ENCODE measurements at places on chromosomes 2 and 18.
A peak's percentile ranks its signal among the peaks of the same experiment; 100 is the strongest.

GRCh38 chr2:201813996-201814760, 7.8 kb downstream of the CDK15 start:
- DNase-seq: no peak

- DNase-seq: no peak
Observed at GRCh38 chr18:36812678-36813077, 16.1 kb downstream of the TPGS2 start.

DNA sequence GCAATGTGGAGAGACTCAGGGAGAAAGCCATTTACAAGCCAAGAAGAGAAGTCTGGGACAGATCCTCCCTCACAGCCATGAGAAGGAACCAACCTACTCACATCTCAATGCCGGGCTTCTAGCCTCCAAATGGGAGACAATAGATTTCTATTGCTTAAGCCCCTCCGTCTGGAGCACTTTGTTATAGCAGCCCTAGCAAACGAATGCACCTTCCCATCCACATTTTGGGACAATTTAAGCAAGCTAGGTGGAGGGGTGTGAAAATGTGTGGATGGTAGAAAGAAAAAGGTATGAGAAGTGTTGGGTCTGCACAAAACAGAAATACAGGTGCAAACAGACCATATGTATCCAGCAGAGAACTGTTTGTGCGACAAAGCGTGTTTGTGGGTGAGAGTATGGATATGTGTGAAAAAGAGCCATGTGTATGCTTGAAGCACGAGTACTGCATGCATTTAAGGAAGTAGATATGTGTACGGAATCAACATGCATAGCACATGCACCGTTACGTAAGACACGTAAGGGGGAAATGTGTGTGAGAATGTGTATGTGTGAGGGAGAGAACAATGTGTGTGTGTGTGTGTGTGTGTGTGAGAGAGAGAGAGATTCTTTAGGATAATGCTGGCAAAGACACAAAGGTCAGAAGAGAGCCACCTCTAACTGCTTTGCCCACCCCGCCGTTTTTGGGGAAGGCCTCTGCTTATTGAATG, 13.1 kb upstream of the E2F6 start:
- DNase-seq: no peak

DNA sequence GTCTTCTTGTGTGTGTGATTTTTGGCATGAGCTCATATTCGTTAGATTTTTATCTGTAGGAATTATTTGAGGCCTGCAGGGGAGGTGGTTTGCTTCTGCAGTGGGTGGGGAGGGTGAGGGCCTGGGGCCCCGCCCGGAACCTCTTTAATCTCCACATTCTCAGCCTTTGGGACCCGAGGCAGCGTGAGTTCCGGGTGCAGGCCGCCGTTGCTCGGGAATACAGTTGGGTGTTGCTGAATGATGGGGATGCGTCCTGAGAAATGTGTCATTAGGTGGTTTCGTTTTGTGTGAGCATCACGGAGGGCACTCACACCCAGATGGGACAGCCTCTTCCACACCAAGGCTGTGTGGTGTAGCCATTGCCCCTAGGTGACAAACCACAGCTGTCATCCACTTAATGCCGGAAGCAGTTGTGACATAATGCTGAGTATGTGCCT, 13.7 kb upstream of the GAL3ST2 start:
- no peak for DNase-seq

GRCh38 chr2:165248238-165248637, 9.0 kb downstream of the SCN2A start:
- DNase-seq: no peak

DNA sequence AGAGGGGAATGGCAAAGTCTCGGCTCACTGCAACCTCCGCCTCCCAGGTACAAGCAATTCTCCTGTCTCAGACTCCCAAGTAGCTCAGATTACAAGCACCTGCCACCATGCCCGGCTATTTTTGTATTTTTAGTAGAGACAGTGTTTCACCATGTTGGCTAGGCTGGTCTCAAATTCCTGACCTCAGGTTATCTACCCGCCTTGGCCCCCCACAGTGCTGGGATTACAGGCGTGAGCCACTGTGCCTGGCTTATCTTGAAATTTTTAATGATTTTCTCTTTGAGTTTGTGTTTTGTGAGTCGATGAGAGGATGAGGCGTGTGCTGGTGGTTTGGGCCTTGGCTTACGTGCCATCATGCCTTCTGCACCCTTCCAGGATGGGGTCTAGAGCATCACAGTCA, 101.3 kb upstream of the ST3GAL5 start:
- DNase-seq: no peak

DNA sequence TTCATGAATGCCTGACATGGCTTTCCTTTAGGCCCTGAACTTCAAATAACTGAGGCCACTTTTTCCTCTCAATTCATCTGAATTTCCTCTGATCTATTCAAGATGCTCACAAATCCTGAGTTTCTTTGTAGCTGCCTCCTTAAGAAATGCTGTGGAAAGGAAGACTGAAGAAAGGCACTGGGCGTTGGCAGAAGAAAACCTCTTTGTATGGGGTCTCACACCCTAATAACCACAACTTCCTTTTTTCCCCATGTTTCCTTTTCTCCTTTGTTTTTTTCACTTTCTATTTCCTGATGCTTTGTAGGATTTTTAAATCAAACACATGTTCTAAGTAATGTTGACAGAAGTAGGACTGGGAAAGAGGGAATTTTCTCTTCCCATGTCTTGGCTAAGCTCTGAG, 447.4 kb downstream of the CMPK2 start:
- no peak for DNase-seq

- no peak for DNase-seq
Observed at GRCh38 chr2:37181726-37182684, 6.5 kb downstream of the SULT6B1 start.

DNA sequence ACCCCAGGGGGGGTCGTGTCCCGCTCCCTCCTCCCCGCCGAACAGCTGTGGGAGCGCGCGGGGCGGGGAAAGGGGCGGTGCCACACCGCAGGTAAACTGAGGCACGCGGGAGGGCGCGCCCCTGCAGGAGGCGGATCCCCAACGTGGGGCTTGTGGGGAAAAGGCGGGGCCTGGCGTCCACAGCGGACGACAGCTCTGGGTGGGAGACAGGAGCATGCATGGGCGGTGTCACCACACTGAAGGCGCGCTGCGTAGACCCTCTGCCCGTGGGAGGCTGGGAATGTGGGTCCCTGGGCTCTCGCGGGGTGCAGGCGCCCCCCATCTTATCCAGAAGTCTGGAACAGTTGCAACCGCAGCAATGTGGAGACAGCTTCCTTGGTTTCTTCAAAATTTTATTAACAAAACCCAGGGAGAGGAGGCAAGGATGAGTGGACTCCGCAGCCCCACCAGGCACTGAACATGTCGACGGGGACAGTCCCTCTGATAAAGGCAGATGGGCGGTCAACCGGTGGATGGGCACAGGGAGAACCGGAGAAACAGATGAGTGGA, 723 bp upstream of the MBD1 start:
- DNase-seq: no peak

DNA sequence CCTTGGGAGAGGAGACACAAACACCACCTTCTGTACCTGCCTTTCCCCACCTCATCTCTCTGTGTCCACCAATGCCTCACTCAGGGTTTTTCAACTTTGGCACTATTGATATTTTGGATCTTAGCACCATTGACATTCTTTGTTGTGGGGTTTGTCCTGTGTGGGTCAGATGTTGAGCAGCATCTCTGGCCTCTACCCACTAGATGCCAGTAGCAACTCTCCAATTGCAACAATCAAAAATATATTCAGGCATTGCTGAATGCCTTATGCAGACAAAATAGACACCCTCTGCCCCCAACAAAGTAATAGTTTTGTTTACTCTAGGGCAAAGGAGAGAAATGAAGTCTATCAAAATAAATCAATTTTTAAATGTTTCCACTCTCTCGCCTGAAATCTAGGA, 1384.3 kb upstream of the NXPH2 start:
- no peak for DNase-seq

- DNase-seq: no peak
Observed at GRCh38 chr2:58197894-58198293, 43.2 kb downstream of the FANCL start.

DNA sequence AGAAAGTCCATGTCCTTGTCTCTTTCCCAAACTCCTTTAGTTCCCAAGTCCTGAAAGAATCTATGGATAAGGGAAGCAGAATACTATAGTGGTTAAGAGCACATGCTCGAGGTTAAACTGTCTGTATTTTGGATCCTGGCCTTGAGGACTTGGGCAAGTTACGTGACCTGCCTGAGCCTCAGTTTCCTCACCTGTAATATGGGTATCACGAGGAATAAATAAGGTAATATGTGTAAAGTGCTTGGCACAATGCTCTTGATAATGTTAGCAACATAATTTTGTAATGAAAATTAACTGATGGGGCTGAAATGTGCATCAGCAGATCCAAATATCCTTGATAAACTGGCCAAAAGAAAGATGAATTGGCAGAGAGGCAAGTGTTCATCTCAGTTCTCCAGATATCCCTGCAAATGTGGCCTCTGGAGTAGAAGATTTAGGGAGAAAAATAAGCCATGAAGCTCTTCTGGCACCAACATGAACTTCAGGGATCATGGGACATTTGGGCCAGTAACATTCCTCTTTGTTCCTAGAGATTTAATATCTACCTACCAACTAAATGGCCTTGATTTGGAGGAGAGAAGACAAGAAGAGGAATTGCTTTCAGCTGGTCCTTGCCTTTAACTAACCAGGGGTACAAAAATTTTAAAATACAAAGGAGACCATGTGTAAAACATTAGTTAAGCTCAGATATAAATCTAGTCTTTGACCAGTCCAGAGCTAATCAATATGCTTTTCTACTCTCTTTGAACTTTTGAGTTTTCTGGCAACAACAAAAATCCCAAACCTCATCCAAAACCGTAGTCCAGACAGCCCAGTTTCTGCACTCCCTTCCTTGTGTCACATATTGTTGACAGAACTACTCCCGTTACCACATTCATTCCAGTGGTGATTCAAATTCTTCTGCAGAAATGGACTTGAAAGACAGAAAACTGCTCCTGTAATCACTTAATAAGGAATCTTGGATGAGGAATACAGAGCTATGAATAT, 52.7 kb upstream of the EML4 start:
- DNase-seq: no peak

DNA sequence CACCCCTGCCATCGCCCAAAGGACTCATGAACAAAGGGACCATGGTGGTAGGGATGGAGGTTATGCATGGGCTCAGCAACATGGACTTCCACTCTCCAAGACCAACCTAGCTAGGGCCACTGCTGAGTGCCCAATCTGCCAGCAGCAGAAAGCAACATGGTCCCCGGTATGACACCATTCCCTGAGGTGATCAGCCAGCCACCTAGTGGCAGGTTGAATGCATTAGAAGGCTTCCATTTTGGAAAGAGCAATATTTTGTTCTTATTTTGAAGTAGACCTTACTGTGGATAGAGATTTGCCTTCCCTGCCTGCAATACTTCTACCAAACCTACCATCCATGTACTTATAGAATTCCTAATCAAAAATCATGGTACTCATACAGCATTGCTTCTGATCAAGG, 99.8 kb downstream of the METTL4 start:
- DNase-seq: no peak

DNA sequence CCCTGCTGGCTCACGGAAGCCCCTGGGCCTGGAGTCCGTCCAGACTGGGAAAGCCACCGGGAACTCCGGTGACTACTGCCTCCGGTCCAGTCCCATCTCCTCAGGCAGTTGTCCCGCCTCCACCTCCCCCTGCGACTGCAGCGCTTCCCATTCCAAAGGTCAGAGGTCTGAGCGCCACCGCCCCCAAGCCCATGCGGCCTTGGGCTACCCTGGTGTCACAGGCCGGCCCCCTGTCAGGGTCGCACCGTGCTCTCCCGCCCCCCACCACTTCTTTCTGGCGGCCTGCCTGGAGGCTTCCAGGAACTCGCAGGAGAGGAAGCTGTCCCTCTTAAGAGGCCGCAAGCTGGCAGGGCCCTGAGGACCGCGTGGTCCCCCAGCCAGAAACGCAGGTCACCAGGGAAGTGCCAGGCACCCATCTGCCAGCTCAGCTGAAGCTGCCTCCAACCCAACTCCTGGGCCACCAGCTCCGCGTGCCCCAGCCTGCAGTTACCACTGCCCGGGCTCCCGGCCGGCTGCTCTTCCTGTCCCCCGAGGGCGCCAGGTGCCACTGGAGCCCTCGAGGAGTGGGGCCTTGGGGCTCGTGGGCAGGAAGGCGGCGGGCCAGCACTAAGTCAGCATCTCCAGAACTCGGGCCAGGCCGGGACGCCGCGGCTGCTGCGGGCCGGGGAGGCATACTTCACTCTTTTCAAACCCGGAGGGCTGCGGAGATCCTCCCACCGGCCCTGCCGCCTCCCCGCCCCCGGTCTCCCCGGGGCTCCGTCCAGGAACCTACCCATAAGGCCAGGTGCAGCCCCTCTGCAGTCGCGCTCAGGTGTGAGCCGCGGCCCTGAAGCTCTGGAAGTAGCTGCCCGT, 83.3 kb upstream of the POMC start:
- peak; percentile 42 for DNase-seq

DNA sequence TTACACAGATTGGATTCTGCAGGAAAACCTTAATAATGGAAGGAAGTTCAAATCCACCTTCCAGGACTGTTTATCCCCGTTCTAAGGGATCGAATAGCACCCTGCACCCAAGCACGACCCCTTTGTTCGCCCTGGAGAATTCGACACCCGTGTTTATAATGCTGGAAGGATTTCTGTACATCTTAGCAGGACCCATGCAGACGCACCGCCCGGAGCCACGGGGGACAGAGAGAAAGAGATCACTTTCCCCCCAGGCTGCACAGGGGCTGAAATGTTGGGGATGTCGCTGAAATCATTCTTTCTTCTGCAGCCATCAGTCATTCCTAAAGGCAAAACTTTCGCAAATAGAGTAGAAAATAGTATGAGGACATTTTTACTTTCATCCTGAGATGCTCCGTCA, 238.7 kb upstream of the SALL3 start:
- no peak for DNase-seq

- peak; percentile 59 for DNase-seq
Observed at GRCh38 chr2:68157002-68157401, 686 bp upstream of the PNO1 start.

DNA sequence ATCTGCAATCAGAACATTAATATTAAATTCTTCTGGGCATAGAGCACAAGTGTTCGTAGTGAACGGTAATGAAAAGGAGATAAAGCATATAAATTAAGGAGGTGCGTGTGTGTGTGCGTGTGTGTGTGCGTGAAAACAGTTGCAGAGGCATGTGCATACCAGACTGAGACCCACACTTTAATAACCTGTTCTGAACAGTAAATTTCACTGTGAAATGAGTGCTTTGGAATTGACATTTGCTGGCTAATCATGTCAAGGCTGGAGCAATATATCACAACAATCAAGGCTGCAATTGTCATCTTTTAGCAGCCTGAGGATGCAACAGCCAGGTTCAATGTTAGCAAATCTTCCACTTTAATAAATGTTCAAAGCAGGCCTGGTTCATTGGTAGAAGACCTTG, 57.9 kb downstream of the DCDC2C start:
- DNase-seq: no peak

DNA sequence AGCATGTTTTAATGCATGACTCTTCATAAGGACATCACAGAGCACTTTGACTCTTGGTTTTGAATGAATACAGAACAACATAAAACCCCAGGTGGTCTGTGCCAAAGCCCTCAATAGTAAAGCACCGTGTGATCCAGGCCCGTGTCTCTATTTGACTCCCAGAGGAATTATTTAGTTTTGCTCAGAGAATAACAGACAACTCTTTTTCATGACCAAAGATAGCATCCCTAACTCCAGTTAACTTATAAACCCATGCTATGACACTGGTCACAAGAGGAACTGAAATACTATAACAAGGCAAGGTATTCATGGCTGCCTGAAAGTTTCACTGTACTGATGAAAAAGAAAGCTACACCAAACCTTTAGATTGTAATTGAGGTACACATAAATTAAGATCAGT, 128.4 kb downstream of the IKZF2 start:
- DNase-seq: no peak
